HuH-7.5 (cell line): ENCODE measurements at places on chromosomes 1 and 21.

- DNase-seq = no peak
These were observed 259.8 kb downstream of the LMO4 start for GRCh38 chr1:87588495-87588894.

GRCh38 chr1:6950001-6950765, 164.9 kb downstream of the CAMTA1 start:
- no peak for DNase-seq

DNA sequence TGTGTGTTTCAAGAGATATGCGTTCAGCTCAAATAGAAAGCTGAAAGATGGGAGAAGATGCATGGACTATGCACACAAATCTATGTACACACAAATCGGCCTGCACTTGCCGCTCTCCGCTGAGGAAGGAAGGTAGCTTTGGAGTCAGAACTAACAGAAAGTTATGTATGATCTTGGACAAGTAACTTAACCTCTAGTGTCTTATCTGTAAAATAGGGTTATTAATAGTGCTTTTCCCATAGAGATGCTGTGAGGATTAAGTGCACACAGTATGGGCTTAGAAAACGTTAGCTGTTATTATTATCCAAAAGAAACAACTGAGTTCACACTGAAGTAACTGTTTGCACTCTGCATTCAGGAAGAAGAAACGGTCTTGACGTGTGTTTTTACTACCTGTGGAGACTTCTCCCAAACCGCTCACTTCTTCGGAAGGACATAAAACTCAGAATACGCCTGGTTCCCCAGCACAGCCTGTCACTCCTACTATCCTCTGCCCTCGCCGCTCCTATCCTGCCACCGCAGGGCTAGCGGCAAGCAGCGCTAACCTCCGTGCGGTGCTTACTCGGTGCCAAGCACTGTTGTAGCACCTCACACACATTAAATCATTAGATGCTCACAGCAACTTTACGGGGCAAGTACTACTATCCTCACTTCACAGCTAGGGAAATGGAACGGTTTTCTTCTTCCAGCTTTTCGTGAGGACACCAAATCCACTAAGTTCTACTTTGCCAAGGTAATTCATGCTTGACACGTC, 1.3 kb downstream of the TGFBR3 start:
- DNase-seq = no peak

DNA sequence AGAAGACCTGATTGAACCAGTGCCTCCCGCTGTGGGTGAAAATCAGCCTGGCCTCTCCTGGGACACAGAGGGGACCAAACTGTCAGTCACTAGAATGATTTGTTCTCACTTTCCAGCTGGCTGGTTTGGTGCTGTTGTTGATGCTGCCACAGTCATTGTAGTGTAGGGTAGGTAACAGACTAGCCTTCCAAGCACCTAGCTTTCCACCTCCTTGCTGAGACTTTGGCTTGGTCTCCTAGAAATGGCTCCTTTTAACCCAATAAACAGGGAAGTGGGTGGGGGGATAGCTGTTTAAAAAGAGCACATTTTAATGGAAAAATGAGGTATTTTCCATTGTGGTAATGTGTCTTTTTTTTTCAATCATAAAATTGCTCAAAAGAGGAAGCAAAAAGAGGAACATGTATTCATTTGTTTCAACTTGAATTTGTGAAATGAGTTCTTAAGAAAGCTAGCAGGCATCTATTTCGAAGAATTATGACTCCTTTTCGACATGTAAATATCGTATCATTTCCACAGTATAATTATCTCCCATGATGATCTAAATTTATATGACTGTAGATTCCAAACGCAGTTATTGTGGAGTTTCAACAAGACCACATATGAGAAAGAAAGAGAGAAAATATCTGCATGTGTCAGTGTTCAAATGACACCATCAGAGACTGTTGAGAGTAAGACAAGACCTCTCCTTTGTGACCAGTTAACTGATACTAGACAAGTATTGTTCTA, 190.1 kb downstream of the HLX start:
- no peak for DNase-seq

- no peak for DNase-seq
These were observed 3.8 kb upstream of the PADI3 start for GRCh38 chr1:17244821-17245740.

- DNase-seq = no peak
These were observed 16.0 kb downstream of the TEX35 start for GRCh38 chr1:178528953-178529335.
